ENCODE measurements at places on chromosomes 7 and 10.

- DNase-seq, result peak; percentile 64
Measured at GRCh38 chr10:47458466-47459154, 25.3 kb downstream of the ANXA8 start.

GRCh38 chr7:155402941-155403340 lies 55.0 kb upstream of the EN2 start:
- no peak for DNase-seq

GRCh38 chr7:40015790-40016296 lies 65.8 kb downstream of the CDK13 start:
- no peak for DNase-seq

GRCh38 chr10:2949948-2950354 lies 117.4 kb upstream of the PFKP start:
- peak; percentile 21 for DNase-seq

GRCh38 chr7:138684340-138684739 lies 16.8 kb downstream of the SVOPL start:
- peak; percentile 14 for DNase-seq

DNA sequence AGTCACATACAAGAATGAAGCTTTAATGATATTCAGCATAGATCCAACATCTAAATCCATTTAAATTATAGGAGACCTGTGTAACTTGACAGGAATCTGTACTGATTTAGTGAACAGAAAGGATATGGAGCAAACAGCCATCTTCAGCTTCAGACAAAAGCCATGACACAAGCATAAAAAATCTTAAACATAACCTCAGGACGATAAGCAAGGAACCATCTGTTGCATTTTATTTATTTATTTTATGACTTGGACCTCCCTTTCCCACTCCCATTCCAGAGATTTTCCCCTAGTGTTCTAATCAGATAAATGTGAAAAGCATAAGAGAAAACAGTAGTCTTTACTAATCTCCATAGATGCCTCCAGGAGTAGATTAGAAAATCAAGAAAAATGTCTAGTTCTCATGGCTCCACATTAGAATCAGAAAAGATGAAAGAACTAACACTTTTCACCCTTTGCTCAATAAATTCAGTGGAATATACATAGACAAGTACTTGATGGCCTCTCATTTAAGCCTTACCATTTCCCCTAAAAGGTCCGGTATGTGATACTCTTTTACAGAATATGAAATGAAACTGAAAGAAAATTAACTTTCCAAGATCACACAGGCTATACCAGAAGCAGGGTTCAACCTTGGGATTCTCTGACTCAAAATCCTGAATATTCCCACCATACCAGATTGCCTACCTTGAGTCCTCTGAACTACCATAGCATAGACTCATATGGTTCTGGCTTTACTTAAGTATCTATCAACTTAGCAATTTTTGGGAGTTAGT lies 15.2 kb downstream of the CACNA2D1 start:
- DNase-seq, result no peak

DNA sequence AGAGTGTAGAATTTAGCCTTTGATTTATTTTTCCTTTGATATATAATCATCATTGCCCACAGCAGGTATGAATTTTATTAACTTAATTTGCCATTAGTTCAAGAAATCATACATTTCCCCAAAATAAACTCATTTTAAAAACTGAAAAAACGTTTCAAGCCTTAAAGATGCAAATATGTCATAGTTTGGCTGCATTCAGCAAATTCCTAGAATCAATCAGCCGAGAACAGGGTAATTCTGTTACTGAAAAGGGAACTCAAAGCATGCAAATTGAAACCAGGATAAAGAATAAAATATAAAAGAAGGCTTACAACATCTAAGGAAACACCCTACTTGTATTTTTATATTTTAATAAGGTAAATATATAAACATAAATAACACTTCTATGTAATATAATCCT lies 233.8 kb upstream of the PRKCQ start:
- DNase-seq, result no peak

GRCh38 chr7:55055479-55055878 lies 36.7 kb downstream of the EGFR start:
- no peak for DNase-seq

- DNase-seq, result no peak
Measured at GRCh38 chr10:28001353-28001752, 2.5 kb upstream of the ODAD2 start.

- DNase-seq, result no peak
Measured at GRCh38 chr7:8514781-8515519, 81.5 kb downstream of the NXPH1 start.

- DNase-seq, result peak; percentile 75
Measured at GRCh38 chr7:116354546-116355423, 144.4 kb downstream of the TES start.

DNA sequence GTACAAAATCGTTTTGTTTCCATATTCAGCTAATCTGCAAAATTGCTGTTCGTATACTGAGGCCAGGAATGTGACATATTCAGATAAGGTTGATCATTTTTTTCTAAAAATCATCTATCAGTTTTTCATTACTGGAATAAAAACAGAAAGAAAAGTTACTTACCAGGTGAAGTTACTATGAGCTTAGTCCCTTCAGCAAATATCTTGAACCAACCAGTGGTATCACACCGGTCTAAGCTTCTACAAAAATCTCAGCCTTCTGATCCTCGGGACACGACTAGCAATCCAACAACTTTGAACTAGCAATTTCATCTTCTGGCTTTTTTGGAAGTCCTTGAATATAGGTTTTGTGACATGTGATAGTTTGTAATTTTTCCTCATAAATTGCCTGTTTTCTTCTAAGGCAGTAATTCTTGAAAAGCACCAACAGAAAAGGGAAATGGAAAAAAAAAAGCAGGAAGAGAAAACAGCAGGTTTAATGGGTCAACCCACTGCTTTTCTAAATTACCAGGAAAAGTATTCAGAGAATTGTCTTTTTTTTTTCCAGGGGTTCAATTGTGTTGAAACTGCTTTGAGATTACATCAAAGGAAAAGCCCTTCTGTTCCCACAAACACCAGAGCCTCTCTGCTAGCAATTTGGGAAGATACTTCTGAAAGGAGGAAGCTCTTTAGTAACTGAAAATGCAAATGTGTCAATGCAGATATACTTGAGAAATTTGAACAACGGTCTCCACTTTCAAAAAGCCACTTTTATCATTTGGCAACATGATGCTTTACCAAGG lies 2.9 kb upstream of the TARP start:
- DNase-seq, result no peak

DNA sequence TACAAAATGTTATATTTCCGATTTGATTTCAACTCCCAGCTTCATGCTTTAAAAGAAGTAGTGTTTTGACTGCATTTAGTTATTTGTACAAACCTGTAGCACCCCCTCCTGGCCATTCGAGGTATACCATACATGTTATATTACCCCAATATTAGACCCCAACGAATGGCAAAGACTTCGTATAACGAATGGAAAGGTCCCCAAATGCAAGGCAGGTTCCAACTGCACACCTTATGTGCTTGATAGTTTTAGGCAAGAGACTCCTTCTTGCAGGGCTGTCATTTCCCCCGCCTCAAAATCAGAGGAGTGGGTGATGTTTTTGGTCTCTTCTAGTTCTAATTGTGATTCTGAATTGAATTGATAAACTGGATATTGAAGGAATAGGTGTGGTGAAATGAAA lies 101.1 kb upstream of the TARP start:
- DNase-seq, result no peak

- DNase-seq, result no peak
Measured at GRCh38 chr7:112212571-112212970, 6.1 kb downstream of the ZNF277 start.

- peak; percentile 20 for DNase-seq
Measured at GRCh38 chr10:47299611-47300428, at the start of gene GDF10. Gene GDF10, plus strand, starts transcription at chr10:47300197. Its CDS starts 455 bp downstream, at chr10:47300652.

GRCh38 chr10:16989826-16990293 lies 139.8 kb downstream of the CUBN start:
- no peak for DNase-seq

- DNase-seq, result no peak
Measured at GRCh38 chr7:82234457-82235049, 209.0 kb downstream of the CACNA2D1 start.

DNA sequence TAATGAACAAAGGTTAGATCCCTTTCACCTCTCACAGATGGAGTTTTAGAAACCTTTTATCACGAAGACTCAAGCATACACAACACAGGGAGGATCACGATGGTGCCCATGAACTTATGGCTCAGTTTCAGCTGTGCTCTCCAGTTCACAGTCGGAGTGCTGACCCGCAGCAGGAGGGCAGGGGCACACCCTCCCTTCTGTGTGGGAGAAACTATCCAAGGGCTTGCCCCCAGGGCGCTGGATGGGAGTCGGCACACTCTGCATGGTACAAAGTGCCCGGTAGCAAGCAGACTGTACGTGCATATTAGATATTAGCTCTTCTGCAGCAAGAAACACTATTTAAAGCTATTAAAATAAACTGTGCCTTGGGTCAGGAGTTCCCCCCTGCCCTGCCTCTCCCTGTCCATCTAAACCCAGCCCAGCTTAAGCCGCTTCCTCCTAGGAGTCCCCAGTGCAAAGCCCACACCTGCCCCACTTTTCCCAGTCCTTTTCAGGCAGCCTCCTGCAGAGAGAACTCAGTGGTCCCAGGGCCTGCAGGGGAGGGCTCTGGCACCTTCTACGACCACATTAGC lies 76.5 kb downstream of the CHST15 start:
- DNase-seq, result no peak

- no peak for DNase-seq
Measured at GRCh38 chr7:116165717-116166116, 44.6 kb upstream of the TES start.

GRCh38 chr7:100352984-100353684 lies 4.8 kb upstream of the PILRB start:
- DNase-seq, result no peak

- DNase-seq, result no peak
Measured at GRCh38 chr10:100866575-100867098, 46.1 kb upstream of the SLF2 start.

DNA sequence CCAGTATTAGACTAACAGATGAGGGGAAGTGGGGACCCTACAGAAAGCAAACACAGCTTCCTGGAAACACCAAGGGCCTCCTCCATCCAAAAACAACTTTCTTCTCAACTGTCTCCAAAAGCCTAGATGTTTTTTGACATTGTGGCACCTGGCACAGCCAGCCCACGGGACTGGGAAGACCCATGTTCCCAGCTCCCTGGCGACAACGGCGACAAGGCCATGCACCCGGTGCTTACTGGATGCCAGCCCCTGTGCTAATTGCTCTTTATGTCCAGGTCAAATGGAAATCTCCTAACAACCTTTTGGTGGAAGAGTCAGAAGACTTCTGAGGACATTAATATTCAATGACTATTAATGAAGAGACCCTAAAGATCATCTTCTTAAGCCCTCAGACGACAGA lies 7.1 kb downstream of the FGFR2 start:
- DNase-seq, result no peak

GRCh38 chr10:4835494-4835918 lies 9.5 kb downstream of the AKR1E2 start:
- no peak for DNase-seq

All from urothelium cell line (cell line).